ENCODE measurements at places on chromosomes 2 and 18.

DNA sequence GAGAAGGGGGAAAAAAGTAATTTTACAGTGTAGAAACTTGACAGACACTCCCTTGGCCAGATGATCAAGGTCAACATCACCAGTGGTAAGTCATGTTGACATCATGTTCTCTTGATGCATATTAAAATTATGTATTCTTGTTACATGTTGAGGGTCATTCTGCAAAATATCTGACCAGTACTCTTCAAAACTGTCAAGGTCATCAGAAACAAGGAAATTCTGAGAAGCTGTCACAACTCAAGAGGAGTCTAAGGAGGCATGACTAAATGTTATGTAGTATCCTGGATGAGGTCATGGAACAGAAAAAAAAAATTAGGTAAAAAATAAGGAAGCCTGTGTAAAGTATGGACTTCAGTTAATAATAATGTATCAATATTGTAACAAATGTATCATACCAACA is 6.3 kb downstream of the SGPP2 start:
- DNase-seq, result no peak

DNA sequence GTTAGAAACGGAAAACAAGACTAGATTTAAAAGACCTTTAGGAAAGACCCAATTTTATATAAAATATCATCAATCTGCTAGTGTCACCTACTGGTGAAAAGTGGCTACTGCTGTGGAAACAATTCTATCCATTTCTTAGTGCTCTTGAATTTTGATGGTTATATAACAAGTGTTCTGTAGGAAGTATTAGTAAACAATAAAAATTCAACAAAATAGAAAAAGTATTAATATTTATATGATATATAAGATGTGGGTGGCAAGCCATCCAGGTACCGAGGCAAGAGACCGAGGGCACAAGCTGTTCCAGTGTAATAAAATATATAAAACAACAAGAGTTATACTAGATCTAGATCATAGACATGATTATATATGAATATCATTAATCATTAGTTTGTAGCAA is 6.2 kb upstream of the TMEM87B start:
- peak; percentile 59 for DNase-seq

DNA sequence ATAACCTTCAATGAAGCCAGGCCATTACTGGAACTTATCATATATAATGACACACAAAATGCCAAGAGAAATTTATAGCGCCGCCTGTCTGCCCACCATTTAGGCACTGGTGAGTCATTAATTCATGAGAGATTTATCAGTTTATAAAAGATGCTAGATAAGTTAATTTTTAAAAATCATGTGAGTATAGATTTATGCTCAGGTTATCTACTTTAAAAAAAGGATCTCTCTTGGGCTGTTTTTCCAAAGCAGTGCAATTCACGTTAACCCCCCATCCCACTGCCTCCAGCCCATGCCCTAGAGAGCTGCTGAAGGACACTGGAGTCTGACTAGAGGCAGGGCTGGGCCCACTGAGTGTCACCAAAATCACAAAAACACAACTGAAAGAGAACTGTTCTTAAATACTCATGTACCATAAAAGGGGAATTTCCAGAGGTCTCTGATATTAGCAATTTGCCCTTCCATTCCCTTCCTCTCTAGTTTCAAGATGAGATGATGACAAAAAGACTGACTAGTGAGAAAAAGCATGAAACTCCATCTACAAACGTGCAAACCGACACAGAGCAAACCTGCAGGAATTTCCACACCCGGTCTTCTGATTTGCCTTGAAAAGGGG is 160.8 kb downstream of the BCL2 start:
- no peak for DNase-seq

GRCh38 chr2:73985308-73986084 is 786 bp downstream of the TET3 start:
- DNase-seq, result no peak

Data from NCI-H1436 treated with DMSO at 0.1 percent for 48 hours (cell line).